Right lobe of liver (tissue), 6 donors: ENCODE measurements at places on chromosomes 3 and 15. TPM values are rescaled to one million over a fixed set of nuclear protein-coding genes. Genes with fewer than 3 reads are reported as not detected.

DNA sequence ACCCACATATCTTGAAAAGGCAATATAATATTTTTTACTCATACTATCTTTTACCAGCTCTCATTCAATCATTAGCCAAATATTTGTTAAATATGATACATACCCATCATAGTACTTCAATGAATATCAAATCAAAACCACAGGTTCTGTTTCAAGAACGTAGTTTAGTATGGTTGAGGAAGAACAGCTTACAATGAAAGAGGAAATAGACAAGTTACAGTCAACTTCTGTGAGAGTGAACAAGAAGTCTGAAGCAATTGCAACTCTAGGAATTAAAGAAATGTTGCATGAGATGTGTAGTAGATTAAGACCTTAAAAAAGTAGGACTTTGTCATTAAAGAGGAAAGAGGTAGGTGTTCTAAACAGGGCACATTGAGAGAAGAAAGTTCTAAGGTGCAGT, 9.3 kb downstream of the BCHE start:
- no peaks in the 10 kb centered on the region for H3K36me3 ChIP-seq
- no peaks in the 10 kb centered on the region for H3K27me3 ChIP-seq
- H3K4me3 ChIP-seq: no peak overlapping the region
- H3K4me1 ChIP-seq: no peaks in the 10 kb centered on the region
- DNase-seq: no peak
- H3K27ac ChIP-seq: no peak overlapping the region

The RHOV gene
- not detected for total RNA-seq

GRCh38 chr3:131283862-131284261, 97.7 kb upstream of the NUDT16 start:
- no peaks in the 10 kb centered on the region for H3K27me3 ChIP-seq
- H3K4me3 ChIP-seq: no peak overlapping the region
- no peak overlapping the region for H3K27ac ChIP-seq
- H3K36me3 ChIP-seq: no peaks in the 10 kb centered on the region
- no peaks in the 10 kb centered on the region for H3K4me1 ChIP-seq

DNA sequence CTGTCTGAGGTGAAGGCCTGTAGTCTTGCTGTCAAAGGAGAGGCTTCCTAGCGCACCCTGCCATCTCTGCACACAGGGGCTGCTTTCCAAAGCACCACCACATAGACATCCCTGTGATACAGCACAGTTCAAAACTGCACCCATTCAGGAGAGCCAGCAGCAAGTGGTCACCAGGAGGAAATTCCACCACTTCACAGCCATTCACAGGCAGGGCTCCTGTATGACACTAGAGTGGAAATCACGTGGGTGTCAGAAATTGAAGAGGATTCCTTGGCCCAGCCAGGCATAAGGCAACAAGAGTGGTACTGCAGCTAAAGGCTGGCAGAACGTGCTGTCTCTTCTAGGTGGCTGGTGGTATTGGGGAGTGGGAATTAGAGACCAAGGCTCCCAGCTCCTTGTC, 102.8 kb downstream of the RFTN1 start:
- H3K27ac ChIP-seq: no peak overlapping the region
- H3K4me3 ChIP-seq: no peak overlapping the region
- H3K4me1 ChIP-seq: no peaks in the 10 kb centered on the region
- no peaks in the 10 kb centered on the region for H3K36me3 ChIP-seq

The PLAAT1 gene
- total RNA-seq: not detected
